Activated CD4-positive, alpha-beta T cell treated with anti-CD3 and anti-CD28 coated beads, Interleukin-2, amount 10 ng/mL, durations not matched to agents 24 days and 14 days (primary cell): ENCODE measurements at places on chromosomes 1 and 21. TPM values are rescaled to one million over a fixed set of nuclear protein-coding genes. Genes with fewer than 3 reads are reported as not detected.
A peak's percentile ranks its signal among the peaks of the same experiment; 100 is the strongest.

NCF2 gene
- total RNA-seq: 5.3 and 6.2 TPM in 2 replicates

BLACAT1 gene
- 0.16 and 0.17 TPM in 2 replicates for total RNA-seq

RGS13 gene
- not detected in 2 replicates for total RNA-seq

NTMT2 gene
- not detected in 2 replicates for total RNA-seq

MORC3 gene
- total RNA-seq: 24.8 and 24.9 TPM in 2 replicates

EDARADD gene
- 32.0 and 32.6 TPM in 2 replicates for total RNA-seq

DNA sequence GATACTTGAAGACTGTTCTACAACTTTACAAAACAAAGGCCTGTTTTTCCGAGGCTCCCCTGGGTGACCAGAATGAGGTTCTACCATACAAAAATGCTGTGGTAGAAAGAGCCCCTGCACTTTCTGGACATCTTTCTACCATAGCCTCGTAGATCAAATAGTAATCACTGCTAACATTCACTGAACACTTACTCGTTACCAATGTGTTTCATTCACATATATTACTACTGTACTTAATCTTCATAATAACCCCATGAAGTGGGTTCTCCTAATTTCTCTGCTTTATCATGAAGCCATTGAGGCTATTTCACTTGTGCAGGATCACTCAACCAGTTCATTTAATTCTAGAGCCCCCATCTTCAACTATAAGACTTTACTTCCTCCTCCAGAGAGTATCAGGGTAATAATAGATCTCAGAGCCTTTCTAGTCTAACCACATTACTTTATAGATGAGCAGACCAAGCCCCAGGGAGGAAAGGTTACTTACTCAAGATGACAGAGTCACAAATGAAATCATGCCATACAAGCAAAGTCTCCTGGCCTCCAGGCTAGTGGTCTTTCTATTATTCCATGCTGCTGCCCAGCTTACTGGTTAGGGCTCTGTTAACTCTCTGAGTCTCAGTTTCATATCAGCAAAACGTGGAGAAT lies 46.7 kb upstream of the OSBPL9 start:
- H3K27me3 ChIP-seq: no peaks in the 10 kb centered on the region
- H3K36me3 ChIP-seq: no peaks in the 10 kb centered on the region
- peak overlapping the region; percentile 89 for H3K27ac ChIP-seq
- H3K4me1 ChIP-seq: peaks cover 37% of the 10 kb centered on the region

DNA sequence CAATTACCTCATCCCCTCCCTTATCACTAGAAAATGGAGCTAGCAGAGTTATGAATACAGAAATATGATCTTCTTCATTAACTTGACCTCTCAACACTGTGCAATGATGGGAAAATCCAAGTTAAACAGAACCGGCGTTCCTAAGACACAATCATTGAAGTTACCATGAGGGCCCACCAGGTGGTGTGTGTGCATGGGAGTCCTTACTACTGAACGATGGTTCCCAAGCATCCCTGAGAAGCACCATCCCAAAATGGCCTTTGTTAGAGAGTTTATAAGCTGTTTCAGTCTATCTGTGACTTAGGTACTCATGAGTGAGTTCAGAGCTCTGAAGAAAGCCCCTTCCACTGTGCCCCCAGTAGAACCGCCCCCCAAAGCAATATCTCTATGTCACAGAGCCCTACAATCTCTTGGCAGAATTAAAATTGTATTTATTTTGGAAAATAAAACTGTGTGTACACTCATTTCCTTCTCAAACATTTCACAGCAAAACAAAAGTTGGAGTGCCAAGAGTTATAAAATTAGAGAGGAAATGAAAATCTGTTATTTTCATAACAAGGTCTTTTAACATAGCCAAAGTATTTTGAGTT lies 56.8 kb downstream of the PLD5 start:
- peak; percentile 59 for DNase-seq
- no peaks in the 10 kb centered on the region for H3K4me1 ChIP-seq
- no peak overlapping the region for H3K4me3 ChIP-seq
- no peaks in the 10 kb centered on the region for H3K27me3 ChIP-seq

DNA sequence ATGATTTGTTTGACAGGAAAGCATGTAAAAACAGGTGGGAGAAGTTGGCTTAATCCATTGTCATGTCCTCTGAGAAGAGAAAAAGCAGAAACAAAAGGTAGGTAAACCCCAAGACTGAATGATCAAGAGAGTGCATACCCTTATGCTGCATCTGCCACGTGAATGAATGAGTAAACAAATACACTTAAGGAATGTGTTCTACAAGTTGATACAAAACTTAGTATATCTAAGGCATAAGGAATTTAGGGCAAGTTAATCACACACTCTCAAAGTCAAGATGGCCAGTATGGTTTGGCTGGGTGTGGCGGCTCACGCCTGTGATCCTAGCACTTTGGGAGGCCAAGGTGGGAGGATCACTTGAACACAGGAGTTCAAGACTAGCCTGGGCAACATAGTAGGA lies 34.2 kb downstream of the HMCN1 start:
- no peak overlapping the region for H3K27ac ChIP-seq
- peaks cover 9% of the 10 kb centered on the region for H3K27me3 ChIP-seq
- no peak overlapping the region for H3K4me3 ChIP-seq
- no peaks in the 10 kb centered on the region for H3K36me3 ChIP-seq
- no peaks in the 10 kb centered on the region for H3K4me1 ChIP-seq

DNA sequence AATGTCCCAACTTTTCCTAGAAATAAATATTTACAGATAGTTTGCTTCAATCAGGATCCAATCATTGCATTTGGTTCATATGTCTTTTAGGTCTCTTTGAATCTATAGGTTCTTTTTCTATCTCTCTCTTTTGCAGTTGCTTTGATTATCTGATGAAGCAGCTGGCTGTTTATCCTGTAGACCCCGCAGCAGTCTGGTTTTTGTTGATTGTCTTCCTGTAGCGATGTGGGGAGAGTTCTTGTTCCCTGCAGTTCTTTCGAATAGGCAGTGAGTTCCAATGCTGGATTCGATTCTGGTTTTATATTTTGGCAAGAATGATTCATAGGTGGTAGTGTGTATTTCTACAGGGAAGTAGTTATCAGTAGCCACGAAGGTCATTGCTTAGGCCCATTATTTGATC lies 7.4 kb upstream of the MIXL1 start:
- H3K4me1 ChIP-seq: no peaks in the 10 kb centered on the region
- no peaks in the 10 kb centered on the region for H3K36me3 ChIP-seq
- no peak overlapping the region for H3K4me3 ChIP-seq

DNA sequence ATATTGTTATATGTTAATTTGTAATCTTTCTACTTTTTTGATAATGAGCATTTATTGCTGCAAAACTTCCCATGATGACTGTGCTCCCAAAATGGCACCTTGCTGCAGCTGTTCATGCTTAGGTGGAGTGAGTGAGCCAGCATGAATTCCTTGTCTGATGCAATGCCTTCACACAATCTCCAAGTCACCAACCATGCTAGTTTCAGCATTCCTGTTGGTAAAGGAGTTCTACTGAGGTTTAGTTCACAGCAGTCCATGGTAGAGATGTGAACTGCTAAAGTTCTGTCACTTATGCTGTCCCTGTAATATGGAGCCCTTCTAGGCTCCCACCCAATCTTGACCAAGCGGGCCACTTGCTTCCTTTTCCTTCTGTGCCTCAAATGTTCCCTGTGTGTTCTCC lies 26.2 kb upstream of the PRKACB start:
- no peak for DNase-seq
- H3K4me3 ChIP-seq: no peak overlapping the region
- H3K36me3 ChIP-seq: no peaks in the 10 kb centered on the region
- H3K27me3 ChIP-seq: peaks cover 4% of the 10 kb centered on the region
- no peak overlapping the region for H3K27ac ChIP-seq

DNA sequence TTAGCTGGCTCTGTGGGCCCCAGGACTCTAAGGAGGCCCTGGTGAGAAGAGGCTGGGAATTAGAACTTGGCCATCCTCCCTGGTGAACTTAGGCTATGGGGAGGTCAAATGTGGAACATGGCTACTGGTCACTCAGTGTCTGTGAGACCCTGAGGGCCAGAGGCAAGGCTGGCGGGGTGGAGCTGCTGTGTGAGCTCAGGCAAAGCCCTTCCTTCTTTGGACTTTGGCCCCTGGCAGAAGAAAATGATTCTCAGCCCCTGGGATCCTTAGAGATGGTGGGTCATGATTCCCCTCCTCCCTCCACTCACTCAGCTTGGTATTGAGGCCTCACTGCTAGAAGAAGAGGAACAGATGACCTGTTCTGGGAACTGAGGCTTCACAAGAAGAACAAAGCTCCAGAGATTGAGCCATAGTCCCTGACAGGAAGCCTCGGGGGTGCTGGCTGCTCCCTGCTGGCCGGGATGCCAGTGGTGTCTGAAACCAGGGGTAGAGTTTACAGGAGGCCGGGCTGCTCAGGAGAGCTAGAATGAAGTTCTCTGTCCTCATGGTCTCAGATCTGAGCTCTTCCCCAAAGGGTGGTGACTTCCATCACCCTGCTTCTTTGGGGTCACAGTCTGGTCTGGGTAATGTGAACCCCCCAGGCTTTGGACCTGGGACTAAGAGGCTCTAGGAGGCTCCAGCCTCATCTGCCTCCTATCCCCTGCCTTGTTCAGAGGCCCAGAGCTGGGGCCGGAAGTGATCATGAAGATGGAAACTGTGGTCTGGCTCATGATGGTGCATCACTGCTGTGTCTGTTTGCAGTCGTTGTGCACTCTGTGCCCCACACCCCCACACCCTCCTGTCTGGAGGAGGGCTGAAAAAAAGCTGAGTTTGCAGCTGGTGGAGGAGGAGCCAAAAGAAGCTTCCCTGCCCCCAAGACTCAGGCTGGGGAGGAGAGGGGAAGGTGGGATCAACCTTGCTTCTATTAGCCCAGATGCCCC lies 905 bp downstream of the BTBD19 start:
- peak overlapping the region; percentile 99 for H3K27ac ChIP-seq
- H3K36me3 ChIP-seq: peaks cover 72% of the 10 kb centered on the region
- peak; percentile 96 for DNase-seq
- H3K4me1 ChIP-seq: peaks cover 77% of the 10 kb centered on the region

DNA sequence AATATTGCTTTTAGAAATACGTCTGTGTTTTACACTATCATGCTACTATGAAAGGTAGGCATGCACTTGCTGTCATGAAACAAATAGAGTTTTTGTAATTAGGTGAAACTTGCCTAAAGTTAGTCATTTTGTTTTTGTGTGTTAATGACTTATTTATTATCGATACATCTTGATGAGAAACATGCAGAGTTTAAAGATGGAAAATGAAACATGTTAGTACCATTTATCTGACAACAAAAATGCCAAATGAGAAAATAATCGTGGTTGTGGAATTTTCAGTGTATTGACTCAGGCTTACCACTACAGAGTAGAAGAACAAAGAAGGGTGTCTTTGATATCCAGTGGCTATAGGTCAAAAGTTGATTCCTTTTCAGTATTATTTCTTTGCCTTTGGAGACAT lies 105.5 kb downstream of the NCAM2 start:
- DNase-seq: no peak
- H3K36me3 ChIP-seq: no peaks in the 10 kb centered on the region
- no peaks in the 10 kb centered on the region for H3K4me1 ChIP-seq
- H3K4me3 ChIP-seq: no peak overlapping the region

- no peaks in the 10 kb centered on the region for H3K27me3 ChIP-seq
- no peak overlapping the region for H3K4me3 ChIP-seq
- no peaks in the 10 kb centered on the region for H3K4me1 ChIP-seq
- no peak overlapping the region for H3K27ac ChIP-seq
- H3K36me3 ChIP-seq: no peaks in the 10 kb centered on the region
These were observed 604.9 kb upstream of the PTBP2 start for GRCh38 chr1:96116731-96117130.

- peaks cover 51% of the 10 kb centered on the region for H3K27me3 ChIP-seq
- no peak overlapping the region for H3K27ac ChIP-seq
- no peak overlapping the region for H3K4me3 ChIP-seq
- no peaks in the 10 kb centered on the region for H3K36me3 ChIP-seq
- peaks cover 15% of the 10 kb centered on the region for H3K4me1 ChIP-seq
- DNase-seq: no peak
These were observed 15.4 kb upstream of the FRRS1 start for GRCh38 chr1:99781798-99782197.

GRCh38 chr1:185681034-185681633 lies 53.1 kb upstream of the HMCN1 start:
- H3K27ac ChIP-seq: no peak overlapping the region
- peaks cover 18% of the 10 kb centered on the region for H3K4me1 ChIP-seq
- peak; percentile 80 for DNase-seq
- no peak overlapping the region for H3K4me3 ChIP-seq
- H3K36me3 ChIP-seq: no peaks in the 10 kb centered on the region

DNA sequence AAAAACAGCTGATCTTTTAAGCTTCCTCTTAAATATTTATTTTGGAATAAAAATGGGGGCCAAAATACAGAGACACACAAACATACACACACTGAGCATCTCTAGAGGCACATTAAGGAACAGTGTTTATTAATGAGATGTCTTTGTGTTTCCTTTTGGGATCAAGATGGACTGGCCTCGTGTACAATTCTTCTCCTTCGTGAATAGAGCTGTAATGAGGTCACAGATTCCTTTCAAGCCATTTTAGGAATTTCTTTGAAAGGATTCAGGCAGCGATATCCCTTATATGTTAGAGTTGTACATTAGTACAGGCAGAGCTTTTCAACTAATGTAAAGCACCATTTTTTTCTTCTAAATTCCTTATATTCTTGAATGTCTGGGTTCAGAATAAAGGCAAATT lies 295.7 kb downstream of the CHRM3 start:
- H3K36me3 ChIP-seq: no peaks in the 10 kb centered on the region
- no peak for DNase-seq
- H3K27me3 ChIP-seq: peaks cover 2% of the 10 kb centered on the region
- H3K4me1 ChIP-seq: peaks cover 2% of the 10 kb centered on the region
- H3K4me3 ChIP-seq: no peak overlapping the region

GRCh38 chr1:203199816-203200571 lies 13.5 kb upstream of the CHI3L1 start:
- H3K4me3 ChIP-seq: no peak overlapping the region
- DNase-seq: no peak
- no peaks in the 10 kb centered on the region for H3K36me3 ChIP-seq
- peaks cover 24% of the 10 kb centered on the region for H3K27me3 ChIP-seq
- H3K27ac ChIP-seq: no peak overlapping the region

DNA sequence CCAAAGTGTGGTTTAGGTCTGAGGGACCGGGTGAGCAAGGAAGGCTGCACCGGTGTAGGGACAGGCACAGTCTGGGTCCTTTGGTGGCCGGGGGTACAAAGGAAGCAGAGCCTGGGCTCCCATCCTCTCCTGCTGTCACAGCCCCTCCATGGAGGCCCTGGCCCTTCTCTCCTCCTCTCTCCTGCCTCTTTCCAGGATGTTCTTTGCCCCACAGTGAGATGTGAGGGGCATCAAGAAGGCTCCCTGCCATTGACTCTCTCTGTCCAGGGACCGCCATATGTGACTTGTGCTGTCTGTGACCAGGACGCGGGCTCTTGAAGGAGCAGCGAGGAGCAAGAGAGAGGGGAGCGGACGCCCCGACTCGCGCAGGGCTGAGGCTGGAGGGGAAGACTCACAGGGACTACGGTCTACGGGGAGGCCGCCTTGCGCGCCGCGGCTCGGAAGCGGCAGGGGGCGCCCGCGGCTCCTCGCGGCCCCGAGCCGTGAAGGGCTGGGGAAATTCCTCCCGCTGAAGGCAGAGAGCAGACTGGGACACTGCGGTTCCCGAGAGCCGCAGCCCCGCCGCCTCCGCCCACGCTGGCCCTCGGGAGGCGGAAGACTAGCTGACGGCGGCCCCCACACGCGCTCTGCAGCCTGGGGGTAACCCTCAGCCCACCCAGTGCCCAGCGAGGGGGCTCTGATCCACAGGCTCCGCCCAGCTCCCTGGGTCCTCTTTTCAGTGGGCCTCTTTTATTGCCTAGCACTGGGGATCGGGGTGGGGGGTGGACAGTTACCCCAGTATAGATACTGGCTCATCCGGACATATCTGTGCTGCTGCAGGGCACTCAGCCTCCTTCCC lies 40.8 kb downstream of the MAB21L3 start:
- peaks cover 13% of the 10 kb centered on the region for H3K4me1 ChIP-seq
- H3K27ac ChIP-seq: peak overlapping the region; percentile 74
- peaks cover 2% of the 10 kb centered on the region for H3K36me3 ChIP-seq
- peak overlapping the region; percentile 77 for H3K4me3 ChIP-seq
